ENCODE measurements at places on chromosomes 2 and 18. TPM values are rescaled to one million over a fixed set of nuclear protein-coding genes. Genes with fewer than 3 reads are reported as not detected.

Gene IL36A
- total RNA-seq, result not detected

DNA sequence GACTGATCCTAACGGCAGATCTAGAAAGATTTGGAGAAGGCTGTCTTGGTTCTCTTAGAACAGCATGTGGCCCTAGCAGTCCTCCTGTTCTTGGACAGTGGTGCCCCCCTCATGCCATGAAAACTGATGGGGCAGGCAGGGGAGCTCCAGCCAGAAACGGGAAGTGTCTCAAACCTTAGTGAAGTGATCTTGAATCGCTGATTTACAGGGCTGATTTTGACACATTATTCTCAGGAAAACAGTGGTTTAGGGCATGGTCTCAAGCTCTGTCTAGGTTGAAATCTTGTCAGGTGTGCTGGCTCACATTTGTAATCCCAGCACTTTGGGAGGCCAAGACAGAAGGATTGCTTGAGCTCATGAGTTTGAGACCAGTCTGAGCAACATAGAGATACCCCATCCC lies 37.8 kb downstream of the SRSF7 start:
- DNase-seq, result no peak

DNA sequence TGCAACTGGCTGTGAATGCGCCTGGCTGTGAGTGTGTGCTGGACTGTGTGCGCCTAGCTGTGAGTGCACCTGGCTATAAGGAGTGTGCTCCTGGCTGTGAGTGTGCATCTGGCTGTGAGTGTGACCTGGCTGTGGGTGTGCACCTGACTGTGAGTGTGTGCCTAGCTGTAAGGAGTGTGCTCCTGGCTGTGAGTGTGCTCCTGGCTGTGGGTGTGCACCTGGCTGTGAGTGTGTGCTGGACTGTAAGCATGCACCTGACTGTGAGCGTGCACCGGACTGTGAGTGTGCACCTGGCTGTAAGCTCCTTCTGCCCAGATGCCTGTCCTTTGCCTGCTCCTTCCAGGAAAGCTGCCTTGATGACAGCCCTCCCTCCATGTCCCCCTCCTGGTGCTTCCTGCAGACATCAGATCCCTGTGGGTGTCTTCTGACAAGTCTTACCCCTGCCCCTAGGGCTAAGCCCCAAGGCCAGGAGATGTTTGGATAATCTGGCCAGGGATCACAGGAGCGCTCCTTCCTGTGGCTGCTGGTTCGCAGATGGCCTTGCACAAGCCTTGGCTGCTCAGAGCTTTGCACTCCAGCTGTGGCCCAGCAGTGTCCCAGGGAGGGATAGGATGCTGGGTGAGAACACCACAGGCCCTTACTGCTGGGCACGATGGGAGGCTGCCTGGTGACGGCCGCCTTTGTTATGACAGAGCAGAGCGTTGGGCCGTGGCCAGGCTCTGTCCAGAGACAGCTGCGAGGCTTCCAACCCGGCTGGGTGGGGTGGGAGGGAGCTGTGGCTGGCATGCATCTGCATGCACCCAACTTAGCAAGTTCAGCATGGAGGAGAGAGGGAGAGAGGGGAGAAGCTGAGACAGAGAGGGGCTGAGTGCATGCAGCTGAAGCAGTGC lies 89.9 kb downstream of the GLI2 start:
- DNase-seq, result peak; percentile 39

DNA sequence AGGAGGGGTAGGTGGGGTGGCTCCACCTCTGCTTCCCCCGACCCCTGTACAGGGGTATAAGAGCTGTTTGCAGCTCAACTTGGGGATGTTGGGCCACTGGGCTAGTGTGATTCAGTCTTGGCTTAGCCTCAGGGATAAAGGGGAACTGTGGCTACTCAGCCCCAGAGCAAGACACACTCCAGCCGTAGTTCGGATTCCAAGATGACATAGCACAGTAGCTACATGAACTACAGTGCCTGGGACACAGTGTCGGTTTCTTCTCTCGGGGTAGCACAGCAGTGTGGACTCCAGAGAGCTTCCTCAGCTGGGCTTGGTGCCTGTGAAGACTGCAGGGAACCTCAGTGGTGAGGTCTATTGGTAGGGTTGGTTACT lies 21.1 kb downstream of the CARF start:
- no peak for DNase-seq

GRCh38 chr2:129192841-129193253 lies 786.6 kb upstream of the RAB6C start:
- DNase-seq, result no peak

GRCh38 chr2:159174759-159175158 lies 111.7 kb downstream of the WDSUB1 start:
- no peak for DNase-seq
